ENCODE measurements at places on chromosomes 16 and 17.
A peak's percentile ranks its signal among the peaks of the same experiment; 100 is the strongest.

- H3K27me3 ChIP-seq, result no peaks in the 10 kb centered on the region
- H3K4me1 ChIP-seq, result no peaks in the 10 kb centered on the region
- no peaks in the 10 kb centered on the region for H3K36me3 ChIP-seq
- DNase-seq, result no peak
These were observed 476.8 kb upstream of the CDH11 start for GRCh38 chr16:65598621-65599020.

GRCh38 chr17:63441654-63442053 lies 4.5 kb downstream of the CYB561 start:
- no peak overlapping the region for H3K4me3 ChIP-seq
- no peak for DNase-seq
- no peaks in the 10 kb centered on the region for H3K27me3 ChIP-seq
- H3K36me3 ChIP-seq, result no peaks in the 10 kb centered on the region
- H3K27ac ChIP-seq, result no peak overlapping the region

DNA sequence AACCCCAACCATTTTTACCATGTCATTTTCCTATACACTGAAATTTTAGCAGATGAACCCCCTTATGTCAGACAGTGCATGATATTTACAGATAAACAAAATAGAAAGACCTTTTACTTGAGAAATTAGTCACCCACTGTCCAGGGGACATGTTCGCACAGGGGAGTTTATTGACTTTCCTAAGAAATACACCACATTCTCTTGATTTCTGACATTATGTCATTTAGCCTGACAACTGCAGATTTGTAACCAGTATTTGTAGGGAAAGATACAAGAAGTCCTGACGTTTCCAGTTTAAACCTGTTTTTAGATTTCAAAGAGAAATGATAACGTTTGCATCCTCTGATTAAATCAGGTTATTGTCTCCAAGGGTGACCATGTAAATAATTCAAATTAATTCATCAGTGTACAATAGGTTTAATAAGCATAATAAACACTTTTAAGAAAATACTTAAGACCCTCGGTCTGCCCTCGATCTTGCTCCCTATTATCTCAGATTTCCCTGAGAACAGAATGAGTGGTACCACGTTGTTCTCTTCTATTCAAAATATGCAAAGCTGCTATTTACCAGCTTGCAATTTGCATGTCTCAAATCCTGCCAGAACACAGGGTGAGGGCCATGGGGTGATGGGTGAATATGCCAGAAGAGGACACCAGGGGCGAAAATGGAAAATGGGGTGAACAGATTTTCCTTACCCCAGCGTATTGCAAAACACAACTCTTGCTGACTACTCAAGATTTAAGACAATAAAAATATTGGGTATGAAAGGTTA lies 2.1 kb upstream of the LYRM9 start:
- no peak for DNase-seq
- no peak overlapping the region for H3K4me3 ChIP-seq
- no peak overlapping the region for H3K27ac ChIP-seq
- no peaks in the 10 kb centered on the region for H3K27me3 ChIP-seq
- H3K36me3 ChIP-seq, result no peaks in the 10 kb centered on the region

DNA sequence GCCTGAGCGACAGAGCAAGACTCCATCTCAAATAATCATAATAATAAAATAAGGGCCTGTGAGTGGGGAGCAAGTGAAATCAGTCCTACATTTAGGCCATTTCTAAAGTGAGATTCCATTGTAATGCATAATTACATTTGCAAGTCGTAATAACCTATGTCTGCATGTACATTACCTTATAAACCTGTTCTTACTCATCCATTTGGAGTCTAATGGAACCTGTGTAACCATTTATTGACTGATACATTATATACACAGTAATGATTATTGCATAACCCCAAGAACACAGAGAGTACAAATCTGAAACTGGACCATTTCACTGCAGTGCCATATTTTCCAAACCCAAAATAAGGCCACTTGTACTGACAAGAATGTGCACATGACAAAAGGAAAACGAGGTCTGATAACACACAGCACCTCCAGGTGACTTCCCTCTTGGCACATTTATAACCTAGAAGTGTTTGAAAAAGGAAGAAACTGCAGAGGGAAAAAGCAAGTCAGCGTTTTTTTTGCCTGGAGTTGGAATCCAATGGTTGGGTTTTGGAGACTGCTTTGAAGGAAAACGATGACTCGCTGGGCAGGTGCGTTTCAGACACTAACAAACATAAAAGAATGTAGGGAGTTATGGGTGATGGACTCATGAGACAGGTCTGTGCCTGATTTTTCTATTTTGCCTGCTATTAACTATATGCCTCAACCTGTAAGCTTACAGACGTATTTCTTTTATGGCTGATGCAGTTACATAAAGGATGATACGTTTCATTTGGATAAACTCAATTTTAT lies 63.6 kb upstream of the KIFC3 start:
- no peaks in the 10 kb centered on the region for H3K4me1 ChIP-seq
- DNase-seq, result no peak
- H3K27ac ChIP-seq, result no peak overlapping the region
- H3K36me3 ChIP-seq, result no peaks in the 10 kb centered on the region

GRCh38 chr17:79413611-79414010 lies 197.2 kb downstream of the RBFOX3 start:
- no peak overlapping the region for H3K27ac ChIP-seq
- H3K4me3 ChIP-seq, result no peak overlapping the region
- DNase-seq, result no peak
- no peaks in the 10 kb centered on the region for H3K36me3 ChIP-seq
- H3K4me1 ChIP-seq, result no peaks in the 10 kb centered on the region

- H3K36me3 ChIP-seq, result no peaks in the 10 kb centered on the region
- H3K27ac ChIP-seq, result no peak overlapping the region
- H3K4me3 ChIP-seq, result no peak overlapping the region
- no peaks in the 10 kb centered on the region for H3K27me3 ChIP-seq
These were observed 181.4 kb upstream of the WSCD1 start for GRCh38 chr17:5888811-5889210.

- peaks cover 11% of the 10 kb centered on the region for H3K4me1 ChIP-seq
These were observed 109.0 kb upstream of the CACNG5 start for GRCh38 chr17:66725956-66726355.

- H3K36me3 ChIP-seq, result no peaks in the 10 kb centered on the region
- H3K27me3 ChIP-seq, result no peaks in the 10 kb centered on the region
- DNase-seq, result no peak
- H3K4me1 ChIP-seq, result no peaks in the 10 kb centered on the region
These were observed 1426.5 kb downstream of the CDH11 start for GRCh38 chr16:63695347-63695746.

DNA sequence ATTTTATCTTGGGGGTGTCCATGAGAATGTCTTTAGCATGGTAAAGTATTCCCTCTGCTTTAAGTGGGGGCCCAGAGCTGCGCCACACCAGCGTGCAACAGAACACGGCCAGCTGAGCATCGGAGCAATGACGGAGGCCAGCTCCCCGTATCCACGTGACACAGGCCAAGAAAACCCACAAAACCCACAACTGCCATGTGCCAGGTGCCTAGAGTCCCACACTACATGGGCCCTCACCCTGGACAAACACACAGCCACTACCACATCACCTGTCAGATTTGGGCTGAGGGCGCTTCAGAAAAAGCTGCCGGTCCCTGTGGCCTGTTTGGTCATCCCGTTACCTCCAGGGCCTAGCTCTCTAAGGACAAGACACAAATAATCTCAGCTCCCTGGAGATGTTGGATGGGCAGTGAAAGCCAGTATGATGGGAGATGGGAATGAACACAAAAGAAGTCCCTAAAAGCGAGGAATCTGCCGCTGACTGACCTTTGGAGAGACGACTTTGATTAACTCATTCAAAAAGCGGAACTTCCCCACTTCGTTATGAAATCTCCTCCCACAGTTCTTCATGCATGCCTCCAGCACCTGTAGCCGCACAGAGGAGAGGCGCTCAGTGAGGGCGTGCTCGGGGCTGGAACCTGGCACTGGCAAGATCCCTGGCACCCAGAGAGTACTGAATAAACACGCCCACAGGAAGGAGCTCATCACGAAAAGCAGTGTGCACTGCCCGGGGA lies 17.1 kb downstream of the GGA3 start:
- no peaks in the 10 kb centered on the region for H3K27me3 ChIP-seq
- no peak for DNase-seq
- H3K36me3 ChIP-seq, result peaks cover 68% of the 10 kb centered on the region
- H3K27ac ChIP-seq, result no peak overlapping the region

DNA sequence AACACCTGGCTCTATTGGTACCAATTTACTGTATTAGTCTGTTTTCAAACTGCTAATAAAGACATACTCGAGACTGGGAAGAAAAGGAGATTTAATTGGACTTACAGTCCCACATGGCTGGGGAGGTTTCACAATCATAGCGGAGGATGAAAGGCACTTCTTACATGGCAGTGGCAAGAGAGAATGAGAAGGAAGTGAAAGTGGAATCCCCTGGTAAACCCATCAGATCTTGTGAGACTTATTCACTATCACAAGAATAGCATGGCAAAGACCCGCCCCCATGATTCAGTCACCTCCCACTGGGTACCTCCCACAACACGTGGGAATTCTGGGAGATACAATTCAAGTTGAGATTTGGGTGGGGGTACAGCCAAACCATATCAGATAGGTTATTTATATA lies 22.6 kb upstream of the GOSR1 start:
- DNase-seq, result no peak
- H3K4me1 ChIP-seq, result peaks cover 5% of the 10 kb centered on the region
- no peak overlapping the region for H3K27ac ChIP-seq
- H3K36me3 ChIP-seq, result peaks cover 33% of the 10 kb centered on the region

DNA sequence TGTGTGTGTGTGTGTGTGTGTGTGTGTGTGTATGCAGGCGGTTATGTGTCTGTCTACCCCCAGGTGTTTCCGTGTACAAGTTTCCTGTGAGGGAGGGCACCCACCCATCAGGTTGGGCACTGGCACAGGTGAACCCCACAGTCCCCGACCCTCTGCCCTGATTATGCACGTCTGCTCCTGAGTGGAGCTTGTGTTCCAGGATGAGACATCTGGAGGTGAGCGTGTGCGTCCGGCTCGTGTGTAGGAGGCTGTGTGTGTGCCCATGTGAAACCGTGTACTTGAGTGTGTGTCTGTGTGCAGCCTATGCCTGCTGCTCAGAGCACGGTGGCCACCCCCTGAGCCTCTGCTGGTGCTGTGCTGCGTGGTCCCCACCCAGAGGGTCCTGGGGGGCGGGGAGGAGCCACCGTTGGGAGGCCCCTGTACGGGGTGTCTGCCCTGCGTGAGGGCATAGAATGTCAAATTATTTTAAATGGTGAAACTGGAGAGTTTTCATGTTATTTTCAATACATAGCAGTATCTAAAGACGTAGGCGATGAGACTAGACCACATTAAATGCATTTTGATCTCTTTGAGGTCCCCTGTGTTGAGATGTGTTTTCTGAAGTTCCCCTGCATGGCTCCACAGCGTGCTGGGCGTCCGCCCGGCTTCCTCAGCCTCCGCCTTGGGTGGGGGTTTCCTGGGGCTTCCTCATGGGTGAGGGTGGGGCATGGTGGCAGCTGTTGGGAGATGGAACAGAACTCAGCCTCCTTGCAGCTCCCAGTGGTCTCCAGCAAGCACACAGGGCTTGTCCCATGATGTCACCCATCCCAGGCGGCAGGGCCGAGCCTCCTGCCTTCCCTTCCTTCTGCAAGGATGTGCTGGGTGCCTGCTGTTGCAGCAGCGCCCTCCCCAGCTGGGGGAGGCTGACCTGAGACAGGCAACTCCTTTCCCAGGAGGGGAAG lies 43.4 kb downstream of the KCNJ12 start:
- no peaks in the 10 kb centered on the region for H3K36me3 ChIP-seq
- no peaks in the 10 kb centered on the region for H3K4me1 ChIP-seq
- H3K4me3 ChIP-seq, result no peak overlapping the region
- no peak for DNase-seq

- H3K27ac ChIP-seq, result no peak overlapping the region
- DNase-seq, result no peak
- no peaks in the 10 kb centered on the region for H3K4me1 ChIP-seq
These were observed 6.7 kb upstream of the SMPD3 start for GRCh38 chr16:68454920-68455435.

DNA sequence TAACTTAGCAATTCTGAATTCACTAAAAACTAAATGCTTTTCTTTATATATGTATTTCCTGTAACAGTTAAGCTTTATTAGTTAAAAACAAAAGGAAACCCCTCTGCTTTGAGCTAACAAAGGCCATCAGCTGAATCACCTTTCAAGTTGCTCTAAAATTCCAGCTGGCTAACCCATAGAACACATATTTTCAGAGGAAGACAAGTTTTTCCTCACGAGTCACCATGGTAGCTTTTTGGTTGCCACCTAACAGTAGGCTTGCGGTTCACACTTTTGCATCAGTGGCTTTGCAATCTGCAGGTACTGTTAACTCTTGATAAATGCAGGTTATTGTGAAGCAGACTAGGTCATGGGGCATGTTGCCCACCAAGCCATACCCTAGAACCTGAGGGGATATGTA lies 57.6 kb upstream of the IRX5 start:
- no peak overlapping the region for H3K4me3 ChIP-seq
- DNase-seq, result no peak
- no peaks in the 10 kb centered on the region for H3K4me1 ChIP-seq
- H3K27me3 ChIP-seq, result no peaks in the 10 kb centered on the region
- H3K36me3 ChIP-seq, result no peaks in the 10 kb centered on the region

- no peaks in the 10 kb centered on the region for H3K27me3 ChIP-seq
- H3K4me3 ChIP-seq, result no peak overlapping the region
- no peak for DNase-seq
- no peak overlapping the region for H3K27ac ChIP-seq
These were observed 96.5 kb downstream of the GOSR1 start for GRCh38 chr17:30573603-30574175.

GRCh38 chr17:17415006-17415405 lies 61.8 kb upstream of the MED9 start:
- H3K27ac ChIP-seq, result no peak overlapping the region
- H3K36me3 ChIP-seq, result no peaks in the 10 kb centered on the region
- no peaks in the 10 kb centered on the region for H3K27me3 ChIP-seq
- H3K4me3 ChIP-seq, result no peak overlapping the region
- peaks cover 24% of the 10 kb centered on the region for H3K4me1 ChIP-seq

DNA sequence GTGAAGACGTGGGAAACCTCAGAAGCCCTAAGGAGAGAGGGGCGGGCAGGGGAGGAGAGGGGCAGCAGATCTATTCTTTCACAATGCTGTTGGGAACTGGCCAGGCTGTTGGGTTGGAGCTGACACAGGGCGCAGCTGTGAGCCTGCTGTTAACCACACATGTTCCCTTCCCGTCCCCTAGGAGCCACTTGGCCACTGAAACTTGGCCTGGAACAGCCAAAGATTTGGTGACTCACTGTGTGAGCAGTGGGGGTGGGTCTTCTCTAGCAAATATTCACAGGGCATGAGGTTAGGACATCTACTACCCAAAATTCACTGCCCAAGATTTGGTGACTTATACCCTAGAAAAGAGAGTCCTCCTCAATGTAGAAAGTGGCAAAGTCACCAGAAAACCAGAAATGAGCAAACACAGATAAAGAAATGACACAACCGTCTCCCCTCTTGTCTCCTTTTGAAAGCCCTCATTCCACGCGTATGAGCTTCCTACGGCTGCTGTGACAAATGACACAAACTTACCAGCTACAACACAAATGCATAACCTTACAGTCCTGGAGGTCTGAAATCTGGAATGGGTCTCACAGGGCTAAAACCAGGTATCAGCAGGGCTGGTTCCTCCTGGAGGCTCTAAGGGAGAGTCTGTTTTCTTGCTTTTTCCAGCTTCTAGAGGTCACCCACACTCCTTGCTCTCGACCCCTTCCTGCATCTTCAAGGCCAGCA lies 6.3 kb downstream of the TBC1D16 start:
- H3K36me3 ChIP-seq, result no peaks in the 10 kb centered on the region
- DNase-seq, result peak; percentile 71
- H3K27me3 ChIP-seq, result no peaks in the 10 kb centered on the region
- peak overlapping the region; percentile 57 for H3K4me3 ChIP-seq

- H3K36me3 ChIP-seq, result no peaks in the 10 kb centered on the region
- no peaks in the 10 kb centered on the region for H3K4me1 ChIP-seq
- H3K4me3 ChIP-seq, result no peak overlapping the region
- no peak overlapping the region for H3K27ac ChIP-seq
- no peaks in the 10 kb centered on the region for H3K27me3 ChIP-seq
These were observed 5.2 kb downstream of the CCDC154 start for GRCh38 chr16:1439058-1439698.
